Activated CD4-positive, alpha-beta T cell treated with anti-CD3 and anti-CD28 coated beads for 48 hours (primary cell): ENCODE measurements at places on chromosomes 6 and 20.

DNA sequence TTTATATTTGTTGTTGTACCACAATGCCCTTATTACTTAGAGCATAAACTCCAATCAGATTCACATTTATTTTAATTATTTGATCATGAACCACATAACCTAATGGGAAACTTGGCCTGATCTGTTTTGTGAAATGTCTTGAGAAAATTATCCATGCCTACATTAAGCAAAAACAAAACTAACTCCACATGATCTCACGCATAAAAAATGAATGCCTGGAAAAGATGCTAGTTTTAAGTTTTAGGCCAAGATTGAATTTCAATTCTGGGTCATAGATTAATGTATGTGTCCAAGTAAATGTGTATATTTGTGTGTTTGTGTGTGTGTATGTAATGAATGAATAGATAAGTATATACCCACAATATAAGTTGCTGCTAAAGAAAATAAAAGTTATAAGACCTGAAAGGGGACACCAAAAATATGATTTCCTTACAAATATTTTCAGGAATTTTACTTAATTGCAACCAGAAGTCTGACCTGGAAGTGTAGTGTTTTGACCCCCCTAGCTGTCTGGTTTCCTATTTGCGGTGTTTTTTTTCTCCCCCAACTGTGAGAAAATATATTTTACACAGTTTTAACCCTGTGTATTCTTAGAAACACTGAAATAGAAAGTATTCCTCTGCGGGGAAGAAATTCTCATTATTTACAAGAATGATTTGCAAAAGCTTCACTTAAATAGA, 97.2 kb downstream of the JAG1 start:
- DNase-seq, result no peak

DNA sequence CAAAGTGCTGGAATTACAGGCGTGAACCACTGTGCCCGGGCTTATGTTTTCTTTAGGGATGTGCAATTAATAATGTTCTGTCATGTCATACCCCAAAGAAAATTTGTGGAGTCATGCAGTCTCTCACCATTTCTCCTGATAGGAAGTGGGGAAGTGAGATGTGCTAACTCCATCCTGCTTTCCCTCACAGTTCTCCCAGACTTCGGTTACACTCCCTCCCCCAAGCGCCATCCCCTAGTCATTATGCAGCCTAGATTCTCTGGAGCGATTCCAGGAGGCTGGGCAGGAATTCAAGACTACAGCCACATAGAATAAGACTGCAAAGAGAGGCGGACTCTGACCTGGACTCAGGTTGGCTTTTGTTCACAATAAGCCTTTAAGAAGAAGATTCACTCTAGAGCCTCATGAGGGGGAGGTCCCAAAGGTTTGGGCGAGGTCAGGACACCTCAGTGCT, 271.4 kb downstream of the ALDH8A1 start:
- DNase-seq, result no peak

DNA sequence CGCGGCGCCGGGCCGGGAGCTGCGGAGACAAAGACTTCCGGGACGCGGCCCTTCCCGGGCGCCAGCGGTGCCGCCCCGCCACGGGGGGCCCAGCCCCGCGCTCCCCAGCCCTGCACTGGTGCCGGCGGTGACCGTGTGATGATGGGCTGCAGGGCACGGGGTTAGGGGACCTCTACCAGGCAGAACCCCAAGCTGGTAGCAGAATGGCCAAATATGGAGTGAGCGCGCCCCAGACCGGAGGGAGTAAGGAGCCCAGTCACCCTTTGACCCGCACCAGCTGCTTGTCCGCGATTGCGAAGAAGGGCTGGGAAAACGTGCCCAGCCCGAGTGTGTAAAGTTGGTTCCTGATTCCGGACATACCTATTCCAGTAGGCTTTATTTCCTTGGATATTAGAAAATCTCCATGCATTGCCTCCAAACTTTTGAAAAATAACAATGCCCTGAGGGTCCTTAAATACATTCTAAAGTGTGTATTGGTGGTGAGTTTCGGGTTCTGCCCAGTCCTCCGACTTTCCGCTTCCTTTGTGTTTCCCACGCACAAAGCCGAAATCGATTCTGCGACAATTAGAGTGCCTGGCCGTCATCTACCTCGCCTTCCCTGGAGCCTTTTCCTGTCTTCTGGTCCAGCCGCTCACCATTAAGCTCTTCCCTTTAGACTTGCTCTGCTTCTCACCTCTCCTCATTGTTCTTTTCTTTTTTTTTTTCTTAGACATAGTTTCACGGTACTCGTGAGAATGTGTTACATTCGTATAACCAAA, 1.1 kb downstream of the ABRACL start:
- DNase-seq, result peak; percentile 51

GRCh38 chr6:20056350-20056992, 155.8 kb downstream of the MBOAT1 start:
- no peak for DNase-seq

GRCh38 chr20:2353231-2353630, 27.5 kb upstream of the TGM6 start:
- no peak for DNase-seq

DNA sequence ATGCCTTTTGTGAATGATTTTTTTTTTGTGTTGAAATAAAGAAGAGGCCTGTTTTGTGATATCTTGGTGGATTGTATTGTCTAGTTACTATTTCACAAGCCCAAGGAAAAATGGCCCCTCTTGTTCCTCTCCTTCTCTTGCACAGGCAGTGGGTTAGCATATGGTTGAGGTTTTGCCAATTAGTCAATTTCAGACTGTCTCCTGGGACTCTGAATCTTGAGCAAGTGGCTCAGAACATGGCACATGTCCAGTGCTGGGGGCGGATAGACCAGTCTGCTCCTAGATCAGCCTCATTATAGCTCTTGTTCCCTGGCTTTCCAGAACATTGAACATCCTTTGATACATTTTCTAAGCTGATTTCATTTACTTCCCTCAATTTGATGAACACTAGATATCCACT, 589.2 kb downstream of the PHF3 start:
- DNase-seq, result no peak

DNA sequence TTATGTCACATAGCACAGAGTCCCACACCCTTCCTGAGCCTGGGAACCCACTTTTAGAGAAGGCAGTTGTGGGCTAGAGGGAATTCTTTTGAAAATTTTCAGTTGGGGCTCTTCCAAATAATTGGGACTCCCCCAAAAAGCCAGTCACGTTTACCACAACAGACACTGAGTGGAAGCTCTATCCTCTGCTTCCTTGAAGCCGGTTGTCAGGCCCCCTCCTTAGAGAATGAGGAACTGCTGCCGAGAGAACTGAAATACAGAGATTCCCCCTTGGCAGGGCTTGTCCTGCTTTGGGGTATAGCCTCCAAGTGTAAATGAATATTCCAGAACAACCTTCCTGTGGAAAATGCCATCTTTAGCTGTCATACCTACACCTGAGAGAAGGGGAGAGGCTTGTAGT, 2.7 kb upstream of the JAG1 start:
- DNase-seq, result no peak

DNA sequence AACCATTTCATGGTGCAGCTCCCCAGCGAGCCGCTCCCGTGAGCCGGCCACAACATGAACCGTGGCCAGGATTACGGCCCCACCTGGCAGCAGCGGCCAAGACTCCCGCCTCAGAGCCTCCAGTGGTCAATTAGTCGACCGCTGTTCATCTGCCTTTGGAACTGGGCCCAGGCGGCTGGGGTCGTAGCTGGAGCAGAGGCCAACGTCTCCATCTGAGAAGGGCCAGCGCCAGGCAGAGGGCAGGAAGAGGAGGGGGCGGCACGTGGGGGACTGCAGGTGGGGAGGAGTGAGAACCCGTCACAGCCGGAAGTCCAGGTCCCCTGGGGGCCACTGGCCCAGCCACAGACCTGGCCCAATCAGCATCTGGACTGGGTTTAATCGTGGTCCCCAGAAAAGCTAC, 184.3 kb downstream of the TAF4 start:
- DNase-seq, result no peak

DNA sequence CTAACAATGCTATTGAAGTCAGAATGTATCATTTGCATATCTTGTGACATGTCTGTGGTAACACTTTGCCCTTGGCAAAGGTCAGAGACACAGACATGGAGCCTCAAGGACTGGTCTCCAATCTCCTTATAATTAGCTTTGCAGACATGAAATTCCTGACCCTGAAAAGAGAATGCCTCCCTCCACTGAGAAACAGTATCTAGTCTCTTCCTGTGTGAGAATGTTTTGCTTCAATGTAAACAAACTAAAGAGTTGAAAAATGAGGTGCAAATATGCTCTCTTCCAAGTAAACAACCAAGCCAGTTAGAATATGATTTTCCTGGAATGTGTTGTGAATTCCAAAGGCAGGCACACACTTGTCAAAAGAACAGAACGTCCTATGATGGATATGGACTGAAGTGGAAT, 407.1 kb upstream of the MARCKS start:
- no peak for DNase-seq

DNA sequence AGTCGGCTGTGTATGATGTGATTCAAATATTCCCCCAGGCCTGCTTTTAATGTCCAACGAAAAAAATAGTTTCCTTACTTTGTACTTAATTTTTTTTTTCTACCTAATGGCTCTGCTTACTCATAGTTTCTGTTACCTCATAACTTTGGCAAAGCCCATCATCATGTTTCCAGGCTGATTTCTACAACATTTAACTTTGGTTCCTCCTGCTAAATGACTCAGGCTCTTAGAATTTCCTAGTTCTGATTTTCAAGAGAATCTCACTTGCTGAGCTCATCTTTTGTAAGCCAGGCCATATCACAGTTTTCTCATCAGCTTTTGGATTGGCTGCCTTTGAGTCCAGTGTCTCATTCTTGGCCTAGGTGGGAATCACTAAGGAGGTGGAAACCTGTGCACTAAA, 323.1 kb downstream of the HDGFL1 start:
- no peak for DNase-seq

DNA sequence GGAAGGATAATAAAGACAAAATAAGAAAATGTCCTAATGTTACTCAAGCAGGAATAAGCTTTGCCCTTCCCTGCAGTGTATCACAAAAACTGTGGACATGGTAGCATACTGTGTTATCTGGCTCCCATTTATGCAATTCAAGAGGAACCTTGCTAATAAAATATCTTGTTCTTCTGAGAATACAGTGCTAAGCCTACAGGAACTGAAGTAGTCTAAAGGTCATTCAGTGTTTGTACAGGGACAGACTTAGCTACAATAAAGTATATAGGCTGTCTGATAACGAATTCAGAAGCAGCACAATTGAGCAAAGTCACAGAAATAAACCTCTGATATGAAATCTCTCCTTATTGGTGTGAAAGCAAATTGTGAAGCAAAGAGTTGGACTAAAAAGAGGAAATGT, 59.6 kb upstream of the SDHAF4 start:
- no peak for DNase-seq

- no peak for DNase-seq
Measured at GRCh38 chr6:75946146-75946831, 126.2 kb downstream of the IMPG1 start.

- DNase-seq, result no peak
Measured at GRCh38 chr20:50856475-50857041, 61.7 kb downstream of the BCAS4 start.

DNA sequence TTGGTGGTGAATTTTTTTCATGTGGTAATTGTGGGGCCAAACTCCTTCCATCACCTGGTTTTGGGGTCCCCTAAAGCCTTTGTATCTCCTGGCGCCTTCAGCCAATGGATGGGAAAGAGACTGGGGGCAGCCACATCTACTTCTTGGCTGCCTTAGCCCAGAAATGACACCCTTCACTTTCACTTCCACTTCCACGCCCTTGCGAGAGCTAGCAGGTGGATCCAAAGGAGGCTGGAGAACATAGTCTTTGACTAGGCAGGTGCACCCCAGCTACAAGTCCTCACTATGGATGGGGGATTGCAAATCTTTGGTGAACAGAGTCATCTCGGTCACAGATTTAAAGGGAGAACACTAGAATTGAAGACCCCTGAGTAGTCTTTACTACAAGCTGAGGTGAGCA, 70.8 kb downstream of the NDUFAF5 start:
- DNase-seq, result no peak

GRCh38 chr6:44311304-44311703, 1.8 kb downstream of the AARS2 start:
- no peak for DNase-seq

GRCh38 chr6:31582230-31582643, at the start of gene LTB:
TSS of gene LTB (minus strand) at chr6:31582424. CDS start at chr6:31582417, 7 bp downstream.
- DNase-seq, result peak; percentile 40

GRCh38 chr6:161660666-161661571, 387.1 kb upstream of the AGPAT4 start:
- peak; percentile 30 for DNase-seq

DNA sequence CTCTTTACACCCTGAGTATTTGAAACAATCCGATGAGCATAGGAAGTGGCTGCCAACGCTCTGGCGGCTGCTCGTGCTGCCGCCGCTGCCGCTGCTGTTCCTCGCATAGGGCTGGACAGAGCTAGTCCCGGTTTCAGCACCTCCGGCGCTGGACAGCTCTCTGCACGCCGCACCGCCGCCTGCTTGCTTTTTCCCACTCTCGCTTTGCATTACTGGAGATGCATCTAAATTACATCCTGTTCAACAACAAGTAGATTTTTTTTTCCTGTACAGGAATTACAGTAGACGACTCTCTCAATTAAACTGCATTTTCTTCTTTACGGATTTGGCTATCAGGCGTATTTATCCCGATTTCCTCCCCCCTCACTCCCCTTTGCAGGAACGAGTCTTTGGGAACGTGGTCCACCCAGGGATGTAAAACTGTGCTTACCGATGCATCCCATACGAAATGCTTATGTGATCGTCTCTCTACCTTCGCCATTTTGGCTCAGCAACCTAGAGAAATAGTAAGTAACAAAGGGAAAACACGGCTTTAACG, 563.8 kb downstream of the LMBRD1 start:
- peak; percentile 59 for DNase-seq

DNA sequence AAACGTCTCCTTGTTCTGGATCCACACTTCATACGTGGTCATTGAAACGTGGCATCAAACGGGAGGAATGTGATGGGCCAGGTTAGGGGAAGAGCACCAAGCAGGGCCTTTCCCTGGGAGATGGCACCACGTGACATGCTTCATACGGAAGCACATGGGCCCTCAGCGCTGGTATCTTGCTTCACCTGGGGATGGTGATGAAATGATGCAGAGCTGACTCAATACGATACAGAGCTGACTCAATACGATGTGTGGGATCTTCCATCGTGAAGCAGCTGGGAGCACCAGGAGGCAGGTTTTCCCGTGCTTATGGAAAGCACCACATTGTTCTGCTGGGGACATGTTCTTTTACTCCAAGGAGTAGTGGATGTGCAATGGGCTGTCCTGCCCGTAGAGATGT, 22.5 kb upstream of the TAGAP start:
- no peak for DNase-seq

DNA sequence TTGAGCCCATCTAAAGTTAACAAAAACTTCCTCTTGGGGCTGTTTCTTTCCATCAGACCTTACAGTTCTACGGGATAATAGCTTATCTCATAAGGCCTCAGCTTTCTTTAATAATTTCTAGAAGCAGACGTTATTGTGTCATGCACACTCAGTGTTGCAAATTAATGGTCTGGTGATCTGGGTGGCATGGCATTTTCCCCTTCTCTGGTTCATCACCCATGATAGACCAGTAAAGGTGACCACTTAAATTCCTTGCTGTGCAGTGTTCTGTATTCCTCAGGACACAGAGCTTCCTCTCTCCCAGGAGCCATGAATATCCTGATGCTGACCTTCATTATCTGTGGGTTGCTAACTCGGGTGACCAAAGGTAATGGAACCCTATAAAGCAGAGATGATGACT, at the start of gene DEFB125:
Gene DEFB125 (plus strand): TSS at position 272 of the 400 bp plus-strand sequence. CDS start 38 bp downstream, at position 310.
- no peak for DNase-seq
